ENCODE measurements at places on chromosomes 6 and 20. TPM values are rescaled to one million over a fixed set of nuclear protein-coding genes. Genes with fewer than 3 reads are reported as not detected.
A peak's percentile ranks its signal among the peaks of the same experiment; 100 is the strongest.

SLC2A10 gene
- not detected for total RNA-seq

PRPH2 gene
- not detected for total RNA-seq

MUCL3 gene
- not detected for total RNA-seq

RSPO4 gene
- not detected for total RNA-seq

HBS1L gene
- total RNA-seq = 133 TPM

MICA gene
- 6.3 TPM for total RNA-seq

FAM83D gene
- 12.4 TPM for total RNA-seq

BMP2 gene
- total RNA-seq = not detected

PPP1R16B gene
- total RNA-seq = 78.8 TPM

DNAH8 gene
- 0.02 TPM for total RNA-seq

TMX4 gene
- total RNA-seq = 25.9 TPM

CCN5 gene
- total RNA-seq = not detected

GRCh38 chr6:18328070-18328469, 59.1 kb upstream of the RNF144B start:
- no peak overlapping the region for H3K4me3 ChIP-seq
- DNase-seq = no peak
- H3K4me1 ChIP-seq = peaks cover 14% of the 10 kb centered on the region
- H3K36me3 ChIP-seq = no peaks in the 10 kb centered on the region

- DNase-seq = no peak
- no peaks in the 10 kb centered on the region for H3K4me1 ChIP-seq
- no peaks in the 10 kb centered on the region for H3K36me3 ChIP-seq
- H3K4me3 ChIP-seq = no peak overlapping the region
- no peak overlapping the region for H3K27ac ChIP-seq
Observed at GRCh38 chr6:1212919-1213318, 99.0 kb upstream of the FOXQ1 start.

DNA sequence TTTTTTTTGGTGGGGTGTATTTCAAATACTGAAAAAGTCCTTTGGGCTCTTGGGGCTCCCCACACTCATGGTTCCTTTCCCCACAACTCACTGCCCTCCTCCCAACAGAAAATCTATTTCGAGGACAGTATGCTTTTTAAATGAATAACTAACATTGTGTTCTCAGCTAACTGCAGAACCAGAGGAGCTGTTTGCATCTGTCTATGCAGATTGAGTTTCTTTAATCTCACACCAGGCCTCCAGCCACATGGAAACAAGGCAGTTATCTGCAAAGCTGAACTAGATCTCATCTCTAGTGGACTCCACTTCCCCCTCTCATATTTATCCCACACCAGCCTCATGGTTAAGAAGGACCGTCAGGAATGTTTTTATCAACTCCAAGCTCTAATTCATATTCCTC, 955.1 kb downstream of the KIF16B start:
- no peak overlapping the region for H3K4me3 ChIP-seq
- DNase-seq = no peak
- H3K27me3 ChIP-seq = no peaks in the 10 kb centered on the region
- H3K36me3 ChIP-seq = no peaks in the 10 kb centered on the region

DNA sequence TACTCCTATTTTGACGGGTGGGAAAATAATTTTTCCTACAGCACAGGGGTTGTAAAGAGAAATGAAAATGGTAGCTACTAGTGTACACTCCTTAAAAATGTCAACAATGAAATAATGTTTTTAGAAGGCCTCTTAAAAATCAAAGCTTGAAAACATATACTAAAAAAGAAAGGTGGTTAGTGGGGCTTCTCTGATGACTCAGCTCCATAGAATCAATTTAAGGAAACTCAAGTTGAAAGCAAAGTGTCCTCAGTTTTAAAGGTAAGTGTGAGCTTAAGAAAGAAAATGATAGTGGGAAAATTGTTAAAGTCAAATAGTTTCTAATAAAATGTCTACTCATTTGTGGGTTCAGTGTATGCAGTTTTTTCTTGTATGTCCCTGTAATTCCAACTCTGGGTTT, 58.2 kb downstream of the ADGRB3 start:
- no peak for DNase-seq
- no peak overlapping the region for H3K4me3 ChIP-seq
- H3K36me3 ChIP-seq = no peaks in the 10 kb centered on the region

GRCh38 chr6:163836876-163837690, 422.6 kb downstream of the QKI start:
- no peaks in the 10 kb centered on the region for H3K36me3 ChIP-seq
- peaks cover 6% of the 10 kb centered on the region for H3K27me3 ChIP-seq
- H3K27ac ChIP-seq = no peak overlapping the region
- no peak for DNase-seq
- H3K4me1 ChIP-seq = no peaks in the 10 kb centered on the region

GRCh38 chr6:119142041-119142440, 63.6 kb upstream of the FAM184A start:
- no peaks in the 10 kb centered on the region for H3K27me3 ChIP-seq
- no peak for DNase-seq
- no peak overlapping the region for H3K27ac ChIP-seq
- H3K4me3 ChIP-seq = no peak overlapping the region
- peaks cover 18% of the 10 kb centered on the region for H3K4me1 ChIP-seq

DNA sequence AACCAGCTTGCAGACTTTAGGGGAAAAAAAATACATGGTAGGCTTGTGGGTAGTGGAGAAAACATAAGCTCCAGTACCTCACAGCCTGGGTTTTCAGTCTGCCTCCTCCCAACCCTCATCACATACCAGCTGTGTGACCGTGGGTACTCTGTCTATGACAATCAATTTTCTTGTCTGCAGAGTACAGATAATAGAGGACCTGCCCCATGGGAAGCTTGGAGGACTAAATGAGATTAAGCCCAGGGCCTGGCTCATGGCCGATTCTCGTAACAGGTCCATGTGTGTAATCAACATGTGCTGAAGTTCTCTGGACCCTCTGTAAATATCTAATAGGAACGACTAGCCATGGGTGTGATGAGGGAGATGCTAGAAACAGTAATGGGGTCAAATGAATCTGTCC, 34.0 kb downstream of the NT5E start:
- H3K4me3 ChIP-seq = no peak overlapping the region
- H3K4me1 ChIP-seq = peaks cover 9% of the 10 kb centered on the region
- no peaks in the 10 kb centered on the region for H3K27me3 ChIP-seq
- no peaks in the 10 kb centered on the region for H3K36me3 ChIP-seq

- peaks cover 13% of the 10 kb centered on the region for H3K27me3 ChIP-seq
- no peak overlapping the region for H3K27ac ChIP-seq
- H3K36me3 ChIP-seq = no peaks in the 10 kb centered on the region
- no peak for DNase-seq
- no peaks in the 10 kb centered on the region for H3K4me1 ChIP-seq
Observed at GRCh38 chr6:104540743-104541142, 319.0 kb downstream of the HACE1 start.

DNA sequence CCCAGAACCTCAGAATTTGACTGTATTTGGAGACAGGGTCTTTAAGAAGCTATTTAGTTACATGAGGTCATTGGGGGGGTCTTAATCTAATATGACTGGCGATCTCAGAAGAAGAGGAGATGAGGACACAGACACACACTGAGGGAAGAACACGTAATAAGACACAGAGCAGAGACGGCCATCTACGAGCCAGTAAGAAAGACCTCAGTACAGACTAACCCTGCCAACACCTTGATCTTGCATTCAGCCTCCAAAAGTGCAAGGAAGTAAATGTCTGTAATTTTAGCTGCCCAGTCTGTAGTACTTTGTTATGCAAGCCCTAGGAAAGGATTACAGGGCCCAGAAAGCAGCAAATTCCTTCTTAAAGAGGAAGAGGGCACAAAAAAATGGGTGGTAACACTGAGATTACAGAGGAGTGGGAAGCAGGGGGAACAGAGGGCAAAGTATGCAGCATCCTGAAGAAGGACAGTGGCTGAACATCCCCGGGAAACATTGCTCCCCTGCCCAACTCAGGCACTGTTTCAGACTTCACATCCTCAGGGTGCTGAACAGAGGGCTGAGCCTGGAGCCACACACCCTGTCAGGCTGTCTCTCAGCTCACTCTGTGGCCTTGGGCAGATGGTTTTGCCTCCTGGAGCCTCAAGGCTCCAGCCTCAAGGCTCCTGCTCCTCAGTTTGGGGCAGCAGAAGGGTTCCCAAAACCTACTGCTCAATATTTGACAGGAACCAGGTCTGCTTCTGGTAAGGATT, 27.9 kb upstream of the SIRPG start:
- peaks cover 82% of the 10 kb centered on the region for H3K4me1 ChIP-seq
- H3K4me3 ChIP-seq = peak overlapping the region; percentile 71
- H3K36me3 ChIP-seq = peaks cover 28% of the 10 kb centered on the region
- DNase-seq = peak; percentile 43
- H3K27me3 ChIP-seq = no peaks in the 10 kb centered on the region
- H3K27ac ChIP-seq = peak overlapping the region; percentile 83

DNA sequence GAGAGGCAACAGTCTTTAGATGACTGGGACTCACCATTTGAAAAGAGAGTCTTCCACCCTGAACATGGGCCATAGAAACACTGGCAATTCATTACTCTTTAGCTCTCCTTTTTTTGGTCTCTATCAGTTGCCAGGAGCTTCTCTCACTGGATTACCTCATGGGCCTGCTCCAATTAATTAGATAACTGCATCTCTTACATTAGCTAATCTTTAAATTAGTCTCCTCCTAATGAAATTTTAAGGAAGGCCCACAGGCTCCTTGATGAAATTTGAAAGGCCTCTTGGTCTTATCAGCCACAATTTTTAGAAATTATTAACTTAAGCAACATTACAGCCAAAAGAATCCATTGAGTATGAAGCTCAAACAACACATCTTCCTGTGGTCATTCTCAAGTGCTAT, 184.4 kb downstream of the UNC5CL start:
- H3K27ac ChIP-seq = no peak overlapping the region
- peaks cover 3% of the 10 kb centered on the region for H3K27me3 ChIP-seq
- no peak overlapping the region for H3K4me3 ChIP-seq
- peaks cover 5% of the 10 kb centered on the region for H3K4me1 ChIP-seq

DNA sequence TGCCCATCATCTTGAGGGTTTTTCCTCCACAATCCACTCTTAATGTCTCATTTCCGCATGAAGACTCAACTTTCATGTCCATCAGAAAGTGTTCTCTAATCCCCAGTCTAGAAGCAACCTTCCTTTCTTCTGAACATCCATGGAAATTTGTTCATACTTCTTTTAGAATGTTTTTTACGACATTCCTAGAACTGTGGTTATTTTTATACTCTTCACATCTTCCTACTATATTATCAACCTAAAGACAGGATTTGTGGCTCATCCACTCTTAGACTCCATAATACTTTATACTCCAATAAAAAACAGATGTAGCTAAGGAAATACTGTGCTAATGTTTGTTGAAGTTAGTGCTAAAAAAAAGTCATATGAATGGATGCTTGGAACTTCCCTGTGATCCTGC, 1.4 kb upstream of the CAP2 start:
- no peak overlapping the region for H3K27ac ChIP-seq
- peaks cover 8% of the 10 kb centered on the region for H3K4me1 ChIP-seq
- no peak for DNase-seq
- H3K4me3 ChIP-seq = no peak overlapping the region
- H3K27me3 ChIP-seq = peaks cover 57% of the 10 kb centered on the region

DNA sequence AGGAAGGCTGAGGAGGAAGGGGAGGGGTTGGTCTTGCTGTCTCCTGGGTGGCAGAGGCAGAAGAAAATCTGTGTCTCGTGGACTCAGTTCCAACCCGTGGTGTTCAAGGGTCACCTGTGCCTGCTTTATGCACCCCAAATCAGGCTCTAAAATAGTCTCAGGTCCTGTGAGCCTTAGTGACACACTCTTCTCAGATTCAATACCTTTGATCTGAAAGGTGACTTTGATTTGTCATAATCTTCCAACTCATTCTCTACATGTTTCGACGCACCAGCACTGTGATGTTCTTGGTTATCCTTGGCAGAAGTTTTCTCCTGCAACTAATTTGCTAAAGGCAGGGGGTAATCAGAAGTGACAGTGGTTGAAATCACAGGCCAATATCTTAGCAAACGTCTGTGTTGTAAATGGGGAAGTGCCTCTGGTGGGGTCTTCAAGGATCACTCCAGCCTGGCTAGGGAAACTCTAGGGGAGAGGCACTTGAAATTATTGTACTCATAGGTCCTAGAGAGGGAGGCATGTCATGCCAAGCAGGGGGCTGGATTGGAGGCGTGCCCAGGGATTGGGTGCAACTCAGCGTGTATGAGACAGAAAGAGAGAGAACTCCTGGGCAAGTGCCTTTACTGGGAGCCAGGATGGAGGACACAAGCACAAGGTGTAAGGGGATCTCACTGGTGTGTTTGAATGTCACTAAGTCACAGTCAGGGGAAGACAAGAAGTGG, 19.0 kb upstream of the PRND start:
- no peak for DNase-seq
- no peaks in the 10 kb centered on the region for H3K27me3 ChIP-seq
- peak overlapping the region; percentile 11 for H3K27ac ChIP-seq

- H3K36me3 ChIP-seq = no peaks in the 10 kb centered on the region
- H3K4me3 ChIP-seq = no peak overlapping the region
Observed at GRCh38 chr6:157706883-157707282, 116.2 kb upstream of the SNX9 start.

GRCh38 chr6:3902871-3903648, 53.9 kb downstream of the FAM50B start:
- no peak for DNase-seq
- no peak overlapping the region for H3K4me3 ChIP-seq
- no peaks in the 10 kb centered on the region for H3K4me1 ChIP-seq

DNA sequence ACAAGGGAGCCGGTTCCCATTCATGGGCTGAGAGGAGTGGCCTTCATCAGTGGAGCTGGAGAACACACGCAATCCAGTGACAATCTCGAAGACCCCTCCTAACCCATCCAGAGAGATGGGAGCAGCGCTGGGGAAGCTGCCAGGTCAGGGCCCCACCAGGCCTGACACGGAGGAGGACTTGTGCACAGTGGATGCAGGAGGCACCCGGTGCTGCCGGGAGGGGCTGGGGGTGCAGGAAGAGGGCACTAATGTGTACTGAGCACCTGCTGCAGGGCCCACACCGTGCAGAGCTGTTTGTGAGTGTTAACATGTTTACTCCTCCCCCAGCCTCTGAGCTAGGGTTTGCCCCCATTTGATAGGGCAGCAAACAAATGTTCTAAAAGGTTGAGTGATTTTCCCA, 43.8 kb upstream of the GPR6 start:
- no peaks in the 10 kb centered on the region for H3K27me3 ChIP-seq
- H3K4me1 ChIP-seq = no peaks in the 10 kb centered on the region
- no peak overlapping the region for H3K4me3 ChIP-seq
- DNase-seq = no peak

GRCh38 chr20:48789185-48789668, 38.6 kb downstream of the PREX1 start:
- DNase-seq = peak; percentile 55
- no peaks in the 10 kb centered on the region for H3K27me3 ChIP-seq
- H3K36me3 ChIP-seq = no peaks in the 10 kb centered on the region

- DNase-seq = no peak
- peaks cover 11% of the 10 kb centered on the region for H3K4me1 ChIP-seq
- peaks cover 13% of the 10 kb centered on the region for H3K27me3 ChIP-seq
Observed at GRCh38 chr6:53481323-53481722, 63.6 kb downstream of the GCLC start.

- H3K4me1 ChIP-seq = peaks cover 3% of the 10 kb centered on the region
- peak; percentile 33 for DNase-seq
- H3K4me3 ChIP-seq = peak overlapping the region; percentile 63
- no peak overlapping the region for H3K27ac ChIP-seq
- peaks cover 63% of the 10 kb centered on the region for H3K27me3 ChIP-seq
Observed at GRCh38 chr6:137043710-137044365, 927 bp downstream of the IL20RA start.

All from activated CD4-positive, alpha-beta T cell treated with anti-CD3 and anti-CD28 coated beads for 36 hours (primary cell).